ENCODE measurements at places on chromosomes 6 and 20.

- no peak for DNase-seq
Measured at GRCh38 chr6:98525860-98526259, 308.5 kb upstream of the POU3F2 start.

- no peak for DNase-seq
Measured at GRCh38 chr6:143110572-143110971, 49.9 kb downstream of the AIG1 start.

GRCh38 chr6:68086199-68086598, 548.9 kb upstream of the ADGRB3 start:
- no peak for DNase-seq

DNA sequence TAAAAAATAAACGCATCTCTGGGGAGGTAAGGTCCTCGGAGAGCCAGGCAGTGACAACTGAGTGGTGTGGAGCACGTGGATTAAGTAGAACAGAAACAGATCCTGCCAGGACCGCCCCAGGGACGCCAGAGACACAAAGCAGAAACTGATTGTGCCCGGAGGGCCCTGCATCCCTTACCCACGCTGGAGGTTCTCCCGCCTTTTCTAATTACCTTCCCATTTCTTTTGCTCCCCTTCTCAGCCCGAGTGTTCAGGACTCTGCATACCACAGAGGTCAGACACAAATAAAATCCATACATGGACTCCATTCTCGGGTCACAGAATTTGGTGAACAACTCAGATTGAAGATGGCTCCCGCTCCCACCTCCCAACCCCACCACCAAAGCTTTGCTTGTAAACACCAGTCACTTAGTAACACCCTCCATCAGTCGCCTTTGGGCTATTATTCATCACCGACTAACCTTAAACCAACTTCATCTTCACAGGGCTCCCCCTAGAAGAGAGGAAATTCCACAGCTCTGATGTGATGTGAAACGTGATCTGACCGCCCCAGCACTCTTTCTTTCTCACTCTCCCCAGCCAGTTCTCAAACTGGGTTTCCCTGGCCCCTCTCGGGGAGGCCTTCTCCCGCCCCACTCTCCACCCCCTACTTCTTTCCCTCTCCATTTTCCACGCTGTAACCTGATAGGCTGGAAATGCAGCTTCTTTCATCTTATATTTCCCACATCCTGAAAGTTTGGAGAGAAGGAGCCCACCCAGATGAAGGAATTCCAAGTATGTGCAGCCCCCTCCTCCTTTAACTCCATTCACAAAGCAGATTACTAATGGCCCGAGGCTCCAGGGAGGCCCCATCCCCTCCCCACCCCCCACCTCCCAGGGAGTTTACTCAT, 32.5 kb upstream of the PIM1 start:
- DNase-seq, result no peak

DNA sequence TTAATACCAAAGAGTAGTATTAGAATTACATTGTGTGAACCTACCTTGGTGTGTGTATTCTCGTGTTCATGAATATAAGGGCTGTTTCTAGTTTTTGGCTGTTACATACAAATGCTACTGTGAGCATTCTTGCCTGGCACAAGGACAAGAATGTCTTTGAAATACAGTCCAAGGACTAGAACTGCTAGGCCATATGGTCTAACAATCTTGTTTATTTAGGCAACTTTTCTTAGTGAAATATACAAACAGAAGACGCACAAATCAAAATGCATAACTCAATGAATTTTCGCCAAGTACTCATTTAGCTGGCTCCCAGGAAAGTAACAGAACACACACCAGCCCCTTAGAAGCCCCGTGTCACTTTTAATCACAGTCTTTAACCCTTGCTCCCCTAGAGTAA, 28.5 kb downstream of the KDM1B start:
- DNase-seq, result no peak

DNA sequence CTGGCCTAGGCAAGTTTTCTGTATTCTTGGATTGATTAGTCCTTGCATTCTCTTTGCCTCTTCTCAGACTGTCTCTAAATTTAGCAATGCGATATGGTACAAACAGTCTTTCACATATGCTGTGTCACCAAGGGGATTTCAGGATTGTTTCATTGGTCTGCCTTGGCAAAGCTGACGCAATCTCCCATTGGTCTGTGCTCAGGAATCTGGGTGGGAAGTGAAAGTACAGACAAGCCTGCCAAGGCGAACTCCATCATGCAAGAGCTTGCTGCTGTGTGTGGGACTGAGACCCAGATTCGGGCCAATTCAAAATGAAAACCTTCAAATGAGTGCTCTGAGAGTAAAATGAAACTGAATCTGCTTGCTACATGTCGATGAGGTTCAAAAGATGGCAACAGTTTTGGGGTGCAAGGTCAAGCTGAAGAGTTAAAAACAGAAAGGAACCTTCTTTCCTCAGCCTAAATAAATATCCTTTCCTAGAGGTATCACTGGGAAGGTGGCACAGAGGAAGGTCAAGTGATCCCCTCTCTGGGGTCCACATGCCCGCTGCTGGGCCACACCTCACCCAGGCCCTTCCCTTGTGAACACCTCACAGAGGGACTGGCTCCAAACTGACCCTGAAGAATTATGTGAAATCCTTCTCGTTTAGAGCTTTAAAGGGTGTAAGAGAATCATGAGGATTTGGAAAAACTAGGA, 198.8 kb upstream of the PREP start:
- DNase-seq, result no peak

DNA sequence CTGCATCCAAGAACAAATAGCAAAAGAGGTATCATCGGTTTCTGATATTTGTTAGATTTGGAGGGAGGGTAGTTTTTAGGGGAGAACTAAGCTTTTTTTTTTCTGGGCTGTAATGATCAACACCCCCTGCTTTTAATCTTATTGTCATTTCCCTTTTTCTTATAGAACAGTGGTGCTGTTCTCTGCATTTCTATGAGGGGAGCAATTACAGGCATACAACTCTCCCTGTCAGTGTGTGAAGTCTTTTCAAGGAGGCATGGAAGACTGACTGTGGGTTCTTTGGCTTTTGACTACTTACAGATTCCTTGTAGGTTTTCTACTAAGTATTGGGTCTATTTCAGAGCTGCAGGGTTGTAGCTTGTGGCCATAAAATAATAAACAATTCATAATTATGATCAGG, 632.3 kb downstream of the TFAP2B start:
- DNase-seq, result no peak

GRCh38 chr6:30171677-30172471, 8.5 kb downstream of the TRIM15 start:
- DNase-seq, result peak; percentile 34

- no peak for DNase-seq
Measured at GRCh38 chr6:108806171-108806570, 42.1 kb upstream of the ARMC2 start.

GRCh38 chr6:97128507-97128906, 154.5 kb downstream of the MMS22L start:
- no peak for DNase-seq

DNA sequence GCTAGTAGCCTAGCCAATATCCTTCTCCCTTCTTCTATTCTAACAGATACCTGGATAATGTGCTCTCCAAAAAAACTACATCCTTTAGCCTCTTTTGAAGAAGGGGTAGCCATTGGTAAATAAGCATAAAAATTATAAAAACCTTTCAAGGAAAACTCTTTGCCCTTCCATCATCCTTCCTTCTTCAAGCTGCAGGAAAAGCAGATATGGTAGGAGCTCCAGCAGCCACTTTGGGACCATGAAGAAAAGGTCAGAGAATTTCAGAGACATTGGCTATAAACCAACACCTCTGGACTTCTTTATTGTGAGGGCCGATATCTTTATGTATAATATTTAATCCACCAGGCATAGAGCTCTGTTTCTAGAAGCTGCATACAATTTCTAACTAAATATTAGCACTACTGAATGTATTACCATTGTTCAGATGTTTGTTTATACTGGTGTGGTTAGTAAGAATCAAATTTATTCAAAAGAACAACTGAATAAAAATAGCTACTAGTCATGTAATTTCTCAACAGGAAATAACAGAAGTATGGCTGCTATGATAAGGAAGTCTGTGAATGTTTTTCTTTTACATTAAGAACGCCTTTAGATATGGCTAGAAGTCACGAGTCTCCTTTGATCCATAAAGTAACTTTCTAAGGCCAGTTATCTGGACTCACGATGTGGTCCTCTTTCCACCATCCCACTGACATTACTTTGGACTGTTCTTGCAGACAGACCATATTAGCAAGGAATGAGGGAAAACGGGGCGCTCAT, 32.2 kb downstream of the MYLK4 start:
- no peak for DNase-seq

DNA sequence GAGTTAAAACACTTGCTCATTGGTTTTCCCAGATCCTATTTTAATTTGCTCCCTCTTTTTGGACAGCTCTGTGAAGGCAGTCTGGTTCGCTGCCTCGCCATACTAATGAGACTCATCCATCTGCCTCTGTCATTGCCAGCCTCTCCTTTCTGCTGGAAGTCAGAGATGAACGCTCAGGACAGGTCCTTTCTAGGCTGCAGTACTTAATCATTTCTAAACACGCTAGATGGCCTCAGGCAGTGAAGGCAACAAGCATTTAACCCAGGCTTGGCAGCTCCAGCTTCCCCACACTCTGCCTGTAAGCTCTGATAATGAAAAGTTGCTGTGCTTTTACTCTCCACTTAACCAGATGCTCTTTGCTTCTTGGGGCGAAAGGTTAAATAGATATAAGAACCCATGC, 286.7 kb upstream of the POU3F2 start:
- no peak for DNase-seq

DNA sequence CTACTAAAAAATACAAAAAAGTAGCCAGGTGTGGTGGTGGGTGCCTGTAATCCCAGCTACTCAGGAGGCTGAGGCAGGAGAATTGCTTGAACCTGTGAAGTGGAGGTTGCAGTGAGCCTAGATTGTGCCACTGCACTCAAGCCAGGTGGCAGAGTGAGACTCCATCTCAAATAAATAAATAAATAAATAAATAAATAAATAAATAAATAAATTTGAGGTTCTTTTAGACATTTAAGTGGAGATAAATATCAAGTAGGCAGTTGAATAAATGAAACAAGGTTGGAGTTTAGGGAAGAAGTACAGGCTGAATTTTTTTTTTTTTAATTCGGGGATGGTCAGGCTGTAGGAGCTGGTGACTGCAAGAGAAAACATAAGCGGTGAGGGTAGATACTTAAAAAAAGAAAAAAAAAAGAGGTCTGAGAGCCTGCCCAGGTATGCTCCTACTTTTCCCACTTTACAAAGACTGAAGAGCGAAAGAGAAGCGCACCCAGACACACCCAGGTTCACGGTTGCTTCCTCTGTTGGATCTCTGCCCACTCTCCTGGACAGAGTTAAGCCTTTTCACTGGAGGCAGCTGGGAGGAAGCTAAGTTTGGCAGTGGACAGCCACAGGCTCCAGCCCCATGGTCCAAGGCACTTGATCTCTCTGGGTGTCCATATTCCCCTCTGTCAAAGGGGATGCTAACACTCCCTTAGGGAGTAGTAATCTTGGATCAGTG, 100.9 kb upstream of the PRDM1 start:
- DNase-seq, result no peak

DNA sequence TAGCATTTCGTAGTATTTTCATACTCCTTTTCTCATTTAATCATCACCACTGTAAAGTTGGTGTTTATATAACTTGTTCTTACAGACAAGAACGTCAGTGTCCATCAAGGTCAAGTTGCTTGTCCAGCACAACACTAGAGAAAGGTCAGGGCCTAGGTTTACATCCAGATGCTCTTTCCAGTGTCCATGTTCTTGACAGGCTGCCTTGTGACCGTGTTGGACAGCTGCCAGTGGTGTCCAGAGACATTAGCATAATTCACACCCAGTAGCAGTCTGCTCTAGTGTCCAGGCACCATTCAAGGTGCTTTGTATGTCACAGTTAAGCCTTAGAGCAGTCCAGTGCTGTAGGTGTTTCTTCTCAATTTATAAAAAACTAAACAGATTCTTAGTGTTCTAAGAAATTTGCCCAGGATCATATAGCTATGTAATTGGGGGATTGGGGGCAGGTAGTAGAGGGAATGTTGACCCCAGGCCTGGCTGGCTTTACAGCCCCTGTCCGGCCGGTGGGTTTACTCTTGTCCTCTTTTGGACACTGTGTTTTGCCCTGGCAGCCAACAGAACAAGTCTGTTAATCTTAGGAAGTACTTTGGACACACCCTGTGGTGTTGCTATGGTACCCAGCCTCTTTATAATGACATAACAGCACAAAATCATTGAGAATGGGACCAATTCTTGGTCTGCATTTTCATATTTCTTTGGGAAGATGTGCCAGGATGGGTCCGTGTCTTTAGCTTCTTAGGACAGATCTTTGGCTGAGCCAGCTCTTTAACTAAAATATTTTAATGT, 8.0 kb downstream of the STK35 start:
- DNase-seq, result no peak

- DNase-seq, result no peak
Measured at GRCh38 chr6:20801595-20801994, 267.3 kb downstream of the CDKAL1 start.

- no peak for DNase-seq
Measured at GRCh38 chr6:151440930-151441329, 11.0 kb downstream of the RMND1 start.

- no peak for DNase-seq
Measured at GRCh38 chr6:111685526-111685925, 79.8 kb upstream of the TRAF3IP2 start.

DNA sequence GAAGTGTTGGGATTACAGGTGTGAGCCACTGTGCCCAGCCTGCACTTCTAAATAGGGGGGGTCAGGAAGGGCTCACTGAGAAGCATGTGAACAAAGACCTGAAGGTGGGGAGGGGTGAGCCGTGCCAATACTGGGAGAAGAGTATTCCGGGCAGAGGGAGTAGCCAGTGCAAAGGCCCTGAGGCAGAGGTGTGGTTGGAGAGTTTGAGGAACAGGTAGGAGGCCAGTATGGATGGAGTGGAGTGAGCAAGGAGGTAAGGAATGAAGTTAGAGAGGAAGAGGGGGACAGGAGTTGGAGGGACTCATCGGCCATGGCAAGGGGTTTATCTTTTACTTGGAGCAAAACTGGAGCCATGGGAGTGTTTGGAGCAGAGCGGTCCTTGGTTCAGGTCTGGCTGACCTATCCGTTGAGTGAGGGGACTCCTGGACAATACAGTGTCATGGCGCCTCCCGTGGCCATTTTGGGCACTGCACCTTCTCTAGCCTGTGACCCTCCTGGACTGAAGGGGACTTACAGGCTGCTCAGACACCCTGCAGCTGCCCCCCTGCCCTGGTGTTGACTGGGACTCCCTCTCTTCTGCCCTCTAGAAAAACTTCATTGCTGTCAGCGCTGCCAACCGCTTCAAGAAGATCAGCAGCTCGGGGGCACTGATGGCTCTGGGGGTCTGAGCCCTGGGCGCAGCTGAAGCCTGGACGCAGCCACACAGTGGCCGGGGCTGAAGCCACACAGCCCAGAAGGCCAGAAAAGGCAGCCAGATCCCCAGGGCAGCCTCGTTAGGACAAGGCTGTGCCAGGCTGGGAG, 12.1 kb downstream of the FOXS1 start:
- DNase-seq, result peak; percentile 67

All from activated T-cell treated with anti-CD3 and anti-CD28 coated beads, Interleukin-2, amount 50 U/mL, for 1 hour (primary cell).